ENCODE measurements at places on chromosomes 16 and 17.
A peak's percentile ranks its signal among the peaks of the same experiment; 100 is the strongest.

DNA sequence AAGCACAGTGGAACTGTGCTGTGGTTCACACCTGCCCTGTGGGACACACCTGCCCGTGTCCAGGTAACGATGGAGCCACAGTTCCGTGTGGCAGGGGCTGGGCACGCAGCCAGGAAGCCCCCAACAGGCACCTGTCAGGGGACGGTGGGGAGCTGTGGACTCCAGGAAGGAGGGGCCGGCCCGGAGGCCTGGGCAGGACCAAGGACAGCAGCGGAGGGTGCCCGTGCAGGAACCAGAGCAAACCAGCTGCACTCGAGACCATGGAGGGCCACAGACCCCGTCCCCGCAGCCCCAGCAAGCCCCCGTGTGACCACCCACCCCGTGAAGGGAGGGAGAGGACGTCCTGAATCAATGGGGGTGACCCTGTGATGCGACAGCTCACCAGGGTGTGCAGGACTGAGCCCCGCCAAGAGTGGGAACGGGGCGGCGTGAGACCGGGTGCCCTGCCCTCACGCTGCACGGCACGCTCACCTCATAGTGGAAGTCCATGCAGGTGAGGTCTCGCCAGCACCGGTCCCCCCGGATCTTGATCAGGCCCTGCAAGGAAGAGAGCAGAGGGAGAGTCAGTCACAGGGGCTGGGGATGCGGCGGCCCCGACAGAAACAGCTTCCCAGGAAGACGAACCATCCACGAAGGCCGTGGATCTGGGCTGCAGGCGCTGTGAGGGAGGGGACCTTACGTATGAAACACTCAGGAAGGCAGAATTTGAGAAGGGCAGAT lies 78.1 kb downstream of the LMF1 start:
- no peak for DNase-seq

GRCh38 chr17:81254955-81255717 lies 16.0 kb downstream of the NDUFAF8 start:
- no peak for DNase-seq

DNA sequence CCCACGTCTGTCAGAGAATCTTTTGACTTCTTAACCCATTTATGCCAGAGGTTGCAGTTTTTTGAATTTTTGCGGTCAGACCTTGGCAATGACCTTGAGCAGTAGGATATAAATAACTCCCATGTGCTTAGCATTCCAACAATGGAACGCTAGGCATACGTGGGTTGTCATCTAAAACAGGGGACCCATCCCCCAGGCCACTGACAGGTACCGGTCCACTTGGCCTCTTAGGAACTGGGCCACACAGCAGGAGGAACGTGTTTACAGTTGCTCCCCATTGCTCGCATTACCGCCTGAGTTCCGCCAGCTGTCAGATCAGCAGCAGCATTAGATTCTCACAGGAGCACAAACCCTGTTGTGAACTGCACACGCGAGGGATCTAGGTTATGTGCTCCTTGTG lies 76.8 kb upstream of the LGALS9 start:
- no peak for DNase-seq

DNA sequence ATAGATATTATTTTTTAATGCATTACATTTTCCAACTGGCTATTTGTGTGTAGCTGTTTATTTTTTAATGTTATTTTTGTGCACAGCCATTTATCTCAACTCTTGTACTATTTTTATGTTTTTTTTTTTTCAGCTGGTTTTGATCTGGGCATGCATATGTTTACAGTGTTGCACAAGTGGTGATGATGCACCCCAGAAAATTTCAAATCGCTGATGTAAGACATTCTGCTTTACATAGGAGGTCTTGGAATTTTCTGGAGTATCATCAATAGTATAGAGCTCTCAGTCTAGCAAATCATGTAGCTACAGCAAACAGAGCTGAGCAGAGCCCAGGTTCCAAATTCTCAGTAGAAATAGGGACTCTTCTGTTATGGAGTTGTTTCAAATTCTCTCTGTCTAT lies 30.2 kb downstream of the CACNG5 start:
- DNase-seq: no peak

DNA sequence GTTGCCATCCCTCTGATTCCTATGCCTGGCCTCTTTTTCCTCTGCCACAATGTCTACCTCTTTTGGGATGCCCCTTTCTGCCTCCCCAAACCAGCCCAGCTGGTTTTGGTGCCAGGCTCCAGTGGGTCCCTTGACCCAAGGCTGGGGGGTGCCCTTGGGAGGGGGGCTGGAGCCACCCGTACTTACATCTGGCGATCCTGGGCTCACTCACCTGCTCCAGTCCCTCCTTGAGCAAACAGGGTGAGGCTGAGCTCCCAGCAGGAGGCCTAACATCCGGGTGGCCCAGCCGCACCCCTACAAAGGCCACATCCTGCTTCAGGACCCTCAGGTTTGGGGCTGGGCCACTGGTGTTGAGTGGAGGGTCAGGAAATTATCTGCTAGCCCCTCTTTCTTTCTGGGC lies 1.2 kb downstream of the ERN2 start:
- DNase-seq: no peak

DNA sequence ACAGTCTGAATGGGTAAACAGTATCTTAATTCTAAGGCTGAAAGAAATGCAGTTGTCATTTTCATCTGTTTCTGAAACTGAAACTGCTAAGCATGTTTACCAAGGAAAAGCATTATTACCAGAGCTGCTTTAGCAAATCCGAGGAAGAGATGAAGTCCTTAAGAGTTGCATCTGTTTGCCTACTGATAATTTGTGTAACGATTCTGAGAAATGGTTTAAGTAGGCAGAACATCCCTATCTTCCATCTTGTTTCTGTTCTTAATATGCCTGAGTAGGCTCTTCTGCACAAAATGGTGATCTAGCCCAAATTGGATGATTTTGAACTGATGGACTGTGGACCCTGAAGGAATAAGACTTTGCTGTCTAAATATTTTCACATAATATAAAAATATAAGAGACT lies 34.9 kb downstream of the NUP93 start:
- DNase-seq: no peak

DNA sequence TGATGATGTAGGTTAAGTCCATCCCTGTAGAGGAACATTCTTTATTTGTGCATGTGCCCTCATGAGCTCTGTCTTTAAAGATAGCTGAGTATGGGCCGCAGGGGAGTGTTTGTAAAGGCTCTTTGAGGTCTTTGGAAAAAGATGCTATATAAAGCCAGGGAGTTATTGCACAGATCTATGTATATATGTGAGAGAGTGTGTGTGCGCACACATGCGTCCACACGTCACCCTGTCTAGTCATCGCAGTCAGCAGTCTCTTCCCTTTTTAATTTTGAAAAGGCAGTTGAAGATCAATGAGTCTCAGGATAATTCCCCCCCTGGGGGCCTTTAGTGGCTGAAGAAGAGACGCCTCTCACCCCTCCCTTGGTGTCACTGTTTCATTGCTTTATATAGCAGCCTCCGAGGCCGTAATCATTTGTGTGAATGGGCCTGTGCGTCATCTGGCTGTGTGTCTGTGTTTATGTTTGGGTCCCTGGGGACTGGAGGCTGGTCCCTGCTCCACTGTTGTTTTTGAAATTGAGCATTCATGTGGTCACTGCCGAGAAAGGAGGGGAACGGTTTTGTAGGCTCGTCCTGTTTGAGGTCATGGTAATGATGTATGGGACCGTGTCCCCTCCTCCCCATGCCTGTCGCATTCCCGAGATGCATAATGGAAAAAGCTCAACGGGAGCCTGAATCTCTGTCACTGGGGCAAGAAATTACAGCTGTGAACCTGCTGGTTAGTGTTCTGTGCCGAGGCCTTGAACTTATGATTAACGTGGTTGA lies 143.9 kb downstream of the SNX29 start:
- no peak for DNase-seq

DNA sequence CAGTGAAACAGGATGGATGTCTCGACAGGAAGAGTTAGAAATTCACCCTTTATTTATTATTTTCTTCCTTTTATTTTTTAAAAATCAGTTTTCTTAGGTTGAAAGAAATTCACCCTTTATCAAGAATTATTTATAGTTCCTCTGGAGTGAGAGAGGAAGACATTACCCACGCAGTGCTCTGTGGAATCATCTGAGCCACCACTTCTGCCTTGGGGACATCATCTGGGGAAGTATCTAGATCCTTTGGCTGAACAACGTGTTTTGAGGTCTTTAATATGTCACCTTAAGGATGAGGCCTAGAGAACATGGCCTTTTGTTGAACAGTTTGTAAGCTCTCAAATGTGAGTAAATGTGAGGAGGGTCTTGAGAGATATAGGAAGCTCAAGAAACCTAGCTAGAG lies 183.3 kb downstream of the UTP18 start:
- no peak for DNase-seq

DNA sequence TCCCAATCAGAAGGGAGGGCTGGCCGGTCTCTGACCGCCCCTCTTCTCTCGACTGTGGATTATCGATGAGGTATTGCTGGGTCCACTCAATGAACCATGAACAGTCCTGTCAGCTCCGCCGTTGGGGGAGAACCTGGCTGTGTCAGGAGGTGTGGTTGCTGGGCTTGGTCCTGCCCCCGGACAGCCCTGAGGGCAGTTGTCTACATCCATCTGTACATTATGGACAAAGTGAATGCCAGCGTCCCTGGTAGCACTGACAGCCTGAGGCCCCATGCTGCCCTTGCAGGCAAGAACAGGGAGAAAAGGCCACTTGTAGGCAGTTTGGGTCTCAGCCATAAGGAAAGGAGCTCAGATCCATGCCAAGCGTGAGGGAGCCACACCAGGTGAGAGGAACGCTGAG lies 38.9 kb downstream of the ST3GAL2 start:
- DNase-seq: no peak

- no peak for DNase-seq
These were observed 67.7 kb upstream of the ARL4D start for GRCh38 chr17:43330876-43331639.

GRCh38 chr17:13302983-13303382 lies 285.2 kb upstream of the ELAC2 start:
- DNase-seq: no peak

- DNase-seq: no peak
These were observed 104.3 kb downstream of the AXIN2 start for GRCh38 chr17:65457183-65457582.

DNA sequence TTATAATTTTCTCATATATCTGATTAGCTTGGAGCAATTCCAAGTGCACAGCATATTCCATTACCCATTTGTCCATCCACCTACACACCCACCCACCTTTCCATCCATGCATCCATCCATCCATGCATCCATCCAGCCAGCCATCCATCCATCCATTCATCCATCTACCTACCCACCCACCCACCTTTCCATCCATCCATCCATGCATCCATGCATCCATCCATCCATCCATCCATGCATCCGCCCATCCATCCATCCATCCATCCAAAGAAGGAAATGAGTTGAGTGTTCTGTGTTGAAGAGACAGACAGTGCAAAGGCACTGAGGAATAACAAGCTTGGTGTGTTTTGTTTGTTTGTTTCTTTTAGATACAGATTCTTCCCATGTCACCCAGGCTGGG lies 78.7 kb upstream of the FAM20A start:
- DNase-seq: no peak

DNA sequence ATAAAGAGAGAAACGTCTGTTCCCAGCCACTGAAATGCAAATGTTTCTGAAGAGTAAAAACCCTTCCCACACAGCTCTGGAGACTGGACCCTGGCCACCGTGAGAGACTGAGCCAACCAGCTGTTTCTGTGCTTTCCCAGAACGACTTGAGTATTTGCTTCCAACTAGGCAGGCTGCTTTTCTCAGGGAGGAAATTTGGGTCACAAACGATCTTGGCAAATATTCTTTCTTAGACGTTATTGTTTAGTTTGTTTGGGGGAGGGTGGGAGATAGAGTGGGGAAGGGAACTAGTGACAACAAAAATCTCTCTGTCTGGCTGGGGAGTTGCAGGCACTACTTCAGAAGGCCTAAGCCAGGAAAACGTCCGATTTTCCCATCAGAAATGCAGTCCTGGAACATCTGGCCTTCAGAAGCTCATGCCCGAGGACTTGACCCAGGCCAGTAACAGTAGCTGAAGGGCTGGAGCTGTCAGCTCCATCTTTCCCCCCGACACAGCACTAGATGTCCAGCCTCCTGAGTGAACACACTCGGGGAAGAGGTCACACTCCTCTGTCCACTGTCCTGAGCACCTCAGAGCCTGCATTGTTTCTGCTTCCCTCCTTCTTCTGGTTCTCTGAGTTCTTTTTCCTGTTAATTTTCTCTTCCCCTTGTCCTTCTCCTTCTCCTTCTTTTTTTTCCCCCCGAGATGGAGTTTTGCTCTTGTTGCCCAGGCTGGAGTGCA lies 4.0 kb downstream of the CCDC92B start:
- no peak for DNase-seq

DNA sequence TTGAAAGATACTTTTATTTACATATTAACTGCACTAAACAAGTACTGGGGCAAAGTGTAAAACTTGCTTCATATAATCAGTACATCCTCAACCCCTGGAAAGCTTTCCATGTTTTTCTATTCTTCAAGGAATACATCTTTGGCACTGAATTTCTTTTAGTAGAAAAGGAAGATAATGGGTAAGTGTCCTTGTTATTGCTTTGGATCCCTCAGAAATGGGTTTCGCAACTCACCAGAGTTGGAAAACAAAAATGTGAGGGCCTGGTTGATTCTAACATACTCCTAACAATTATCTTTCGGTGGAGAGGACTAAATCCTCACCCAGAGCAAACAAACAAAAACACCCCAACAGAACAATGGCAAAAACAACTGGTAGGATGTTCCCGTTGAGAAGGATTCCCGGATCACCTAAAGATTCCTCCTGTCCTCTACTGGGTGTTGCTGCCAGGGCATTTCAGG lies 120.4 kb downstream of the PARN start:
- no peak for DNase-seq

- peak; percentile 58 for DNase-seq
These were observed at the start of gene EFNB3 for GRCh38 chr17:7704601-7705268. EFNB3 (plus strand) TSS chr17:7705202; CDS start chr17:7705599, 397 bp downstream.

DNA sequence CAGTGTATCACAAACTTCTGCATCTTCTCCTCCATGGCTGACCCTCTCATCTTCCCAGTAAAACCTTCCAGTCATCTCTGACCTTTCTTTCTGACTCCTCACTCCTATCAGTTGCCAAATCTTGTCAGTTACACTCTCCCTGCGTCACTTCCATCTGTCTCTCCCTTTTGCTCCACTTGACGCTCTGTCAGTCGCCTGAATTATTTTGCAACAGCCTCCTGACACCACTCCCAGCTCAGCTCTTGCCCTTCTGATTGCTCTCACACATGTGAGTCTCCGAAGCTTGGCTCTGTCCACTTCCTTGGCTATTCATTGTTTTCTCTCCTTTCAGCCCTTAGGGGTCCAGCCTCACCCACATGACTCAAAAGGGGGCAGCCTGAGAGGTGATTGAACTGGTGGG lies 27.7 kb downstream of the DHRS7C start:
- DNase-seq: no peak

GRCh38 chr16:797120-797420 lies 3.5 kb downstream of the GNG13 start:
- no peak for DNase-seq

GRCh38 chr16:55273356-55273755 lies 50.6 kb upstream of the IRX6 start:
- no peak for DNase-seq

DNA sequence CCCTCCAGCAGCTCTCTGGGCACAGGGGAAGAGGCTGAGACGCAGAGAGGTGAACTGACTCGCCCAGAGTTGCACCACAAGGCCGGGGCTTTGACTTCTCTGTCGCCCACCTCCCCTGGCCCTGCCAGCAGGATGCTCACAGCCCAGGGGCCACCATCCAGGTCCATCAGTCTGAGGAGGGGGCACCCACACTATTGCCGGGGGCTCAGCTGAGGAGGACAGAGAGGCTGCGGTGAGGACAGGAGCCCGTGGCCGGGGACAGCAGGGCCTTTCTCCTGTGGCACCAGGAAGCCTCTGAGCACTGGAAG lies 32.6 kb downstream of the KDM8 start:
- DNase-seq: no peak

- no peak for DNase-seq
These were observed 58.7 kb downstream of the KLHDC4 start for GRCh38 chr16:87707097-87707496.
